ENCODE measurements at places on chromosomes 3 and 15. TPM values are rescaled to one million over a fixed set of nuclear protein-coding genes. Genes with fewer than 3 reads are reported as not detected.

TM4SF18 gene
- total RNA-seq = not detected

- no peak for DNase-seq
Observed at GRCh38 chr15:41437448-41437847, 20.6 kb downstream of the RTF1 start.

PIGBOS1 gene
- total RNA-seq = 11.0 TPM

DNA sequence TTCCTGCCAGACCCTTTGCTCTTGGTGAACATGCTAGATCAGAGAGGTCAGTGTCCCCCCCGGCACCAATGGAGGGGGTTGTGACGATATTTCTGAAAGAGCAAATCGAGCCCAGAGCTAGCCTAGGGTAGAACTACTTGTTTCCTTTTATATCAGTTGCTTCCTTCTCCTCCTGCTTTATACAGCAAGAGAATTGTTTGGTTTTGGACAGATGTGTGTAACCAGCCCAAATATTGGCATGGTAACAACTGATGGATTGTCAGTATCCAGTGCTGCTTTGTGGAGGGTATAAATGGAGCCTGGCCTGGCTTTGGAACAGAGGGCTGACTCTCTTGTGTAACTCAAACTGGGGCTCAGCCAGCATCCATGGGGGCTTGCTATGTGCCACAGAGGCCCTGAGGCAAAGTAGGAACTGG lies 27.2 kb downstream of the SNX1 start:
- DNase-seq = no peak

SLC2A2 gene
- not detected for total RNA-seq

Measured in activated CD4-positive, alpha-beta T cell treated with anti-CD3 and anti-CD28 coated beads, Interleukin-2, amount 10 ng/mL, durations not matched to agents 7 days and 5 days (primary cell).